ENCODE measurements at places on chromosomes 1 and 21.

DNA sequence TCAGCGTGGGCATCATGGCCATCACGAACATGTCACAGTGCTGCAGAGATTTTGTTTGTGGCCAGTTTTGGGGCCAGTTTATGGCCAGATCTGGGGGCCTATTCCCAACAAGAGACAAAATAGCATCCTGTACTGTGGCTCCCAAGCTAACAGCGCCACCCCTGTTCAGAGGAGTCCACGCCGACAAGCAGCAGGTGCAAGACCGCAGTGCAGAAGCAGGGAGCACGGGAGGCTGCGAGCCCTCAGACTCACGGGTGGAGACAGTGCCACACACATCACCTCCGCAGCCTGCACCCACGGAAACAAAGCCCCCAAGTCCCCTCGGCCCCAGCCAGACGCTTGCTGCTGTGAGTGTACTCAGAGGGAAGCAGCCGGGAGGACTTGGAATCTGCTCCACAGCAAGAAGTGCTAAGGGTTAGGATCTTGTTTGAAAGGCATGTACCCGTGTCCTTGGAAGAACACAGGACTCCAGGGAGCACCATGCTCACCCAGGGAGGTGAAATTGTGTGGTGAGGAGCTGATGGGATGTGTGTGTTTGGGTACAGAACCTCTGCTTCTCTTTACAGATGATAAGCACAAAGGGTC, 7.1 kb downstream of the TCP10L start:
- no peak for DNase-seq

- no peak for DNase-seq
Observed at GRCh38 chr1:211588711-211589110, 9.8 kb upstream of the SLC30A1 start.

GRCh38 chr1:95229037-95229436, 5.0 kb upstream of the RWDD3 start:
- no peak for DNase-seq

DNA sequence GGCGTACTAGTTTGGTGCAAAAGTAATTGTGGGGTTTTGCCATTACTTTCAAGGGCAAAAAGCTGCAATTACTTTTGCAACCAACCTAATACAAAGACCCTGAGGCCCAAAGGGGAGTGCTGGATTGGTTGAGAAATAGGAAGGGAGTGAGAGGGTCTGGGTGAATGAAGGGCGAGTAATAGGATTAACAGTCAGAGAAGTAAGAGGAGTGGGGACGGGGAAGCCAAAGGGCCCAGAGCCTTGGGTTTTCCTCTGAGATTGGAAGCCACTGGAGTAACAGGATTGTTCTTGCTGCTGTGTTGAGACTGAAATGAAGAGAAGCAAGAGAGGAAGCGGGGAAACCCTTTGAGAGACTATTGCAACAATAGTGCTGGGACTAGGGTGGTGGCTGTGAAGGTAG, 19.0 kb upstream of the PRELP start:
- DNase-seq: no peak

DNA sequence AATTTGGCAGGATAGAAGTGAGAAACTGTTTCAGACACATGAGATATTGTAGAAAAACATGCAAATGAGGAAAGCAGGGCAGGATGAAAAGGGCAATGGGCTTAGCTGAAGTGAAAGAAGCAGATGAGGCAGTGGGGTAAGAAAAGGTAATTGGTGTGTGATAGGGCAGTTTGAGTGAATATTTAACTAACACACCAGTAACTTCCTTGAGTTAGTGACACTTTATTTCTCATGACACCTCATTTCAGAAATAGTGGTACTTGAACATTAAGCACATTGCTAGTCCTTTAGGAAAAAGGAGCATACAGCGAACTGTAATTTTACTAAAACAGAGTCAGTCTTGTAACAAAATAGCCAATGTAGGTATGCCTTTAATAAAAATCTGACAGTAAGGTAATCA, 415.0 kb downstream of the DPYD start:
- no peak for DNase-seq

DNA sequence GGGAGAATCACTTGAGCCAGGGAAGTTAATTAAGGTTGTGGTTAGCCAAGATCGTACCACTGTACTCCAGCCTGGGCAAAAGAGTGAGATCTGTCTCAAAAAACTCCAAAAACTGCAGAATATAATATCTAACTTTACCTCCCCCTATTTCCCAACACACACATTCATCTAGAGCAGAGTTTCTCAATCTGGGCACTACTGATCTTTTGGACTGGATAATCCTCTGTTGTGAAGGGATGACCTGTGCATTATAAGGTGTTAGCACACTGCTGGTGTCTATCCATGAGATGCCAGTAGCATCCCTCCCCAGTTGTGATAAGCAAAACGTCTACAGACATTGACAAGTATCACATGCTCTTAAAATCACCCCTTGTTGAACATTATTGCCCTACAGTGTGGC, 61.8 kb downstream of the RGS13 start:
- DNase-seq: no peak

DNA sequence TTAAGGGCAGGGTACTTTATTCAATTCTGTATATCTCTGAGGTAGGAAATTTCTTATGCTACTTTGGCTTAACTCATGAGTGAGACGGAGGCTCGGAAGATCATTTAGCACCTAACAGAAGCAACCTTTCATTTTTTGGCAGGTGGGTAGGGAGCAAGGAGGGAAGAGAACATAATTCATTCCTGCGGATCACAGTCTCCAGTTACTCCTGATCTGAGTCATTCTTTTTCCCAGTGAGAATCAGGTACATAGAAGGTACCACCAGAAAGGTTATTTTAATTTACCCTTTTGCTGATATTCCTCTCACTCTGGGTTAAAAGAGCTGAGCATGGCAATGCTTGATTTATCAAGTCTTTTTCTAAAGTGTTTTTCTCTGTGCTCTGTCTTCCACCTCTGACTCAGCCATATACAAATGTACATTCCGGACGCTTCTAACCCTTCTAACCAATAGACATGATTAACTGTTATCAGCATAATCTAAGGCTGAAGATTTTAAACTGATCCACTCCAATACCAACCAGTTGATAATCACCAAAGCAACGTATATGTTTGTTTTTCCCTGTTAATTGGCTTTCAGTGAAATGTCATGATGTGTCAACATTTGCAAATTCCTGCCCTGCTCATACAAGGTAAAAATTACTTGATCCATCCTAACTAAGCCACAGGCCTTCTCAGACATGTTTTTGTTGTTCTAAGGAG, 271.7 kb downstream of the DUSP10 start:
- no peak for DNase-seq

- DNase-seq: no peak
Observed at GRCh38 chr21:41771625-41771945, 4.7 kb upstream of the RIPK4 start.

GRCh38 chr1:31435471-31436409, 22.7 kb downstream of the SERINC2 start:
- DNase-seq: no peak

GRCh38 chr21:46569081-46569480, 35.8 kb downstream of the S100B start:
- no peak for DNase-seq

DNA sequence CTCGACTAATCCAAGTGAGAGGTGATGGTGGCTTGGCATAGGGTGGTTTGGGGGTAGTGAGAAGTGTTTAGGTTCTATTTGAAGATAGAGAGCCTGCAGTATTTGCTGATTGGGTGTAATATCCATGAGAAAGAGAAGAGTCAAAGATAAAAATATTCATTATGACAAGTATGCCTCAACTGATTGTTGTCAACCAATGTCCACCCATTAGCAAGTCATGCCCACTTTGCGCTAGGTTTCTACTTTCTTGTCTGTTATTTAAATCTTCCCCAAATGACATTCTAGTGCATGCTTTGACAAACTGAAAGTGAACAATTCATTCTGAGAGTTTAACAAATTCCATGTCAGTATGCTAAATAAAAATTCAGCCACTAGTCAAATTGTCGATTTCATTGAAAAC, 3.8 kb upstream of the XCL1 start:
- DNase-seq: no peak

GRCh38 chr1:59927213-59927612, 640 bp upstream of the CYP2J2 start:
- no peak for DNase-seq

DNA sequence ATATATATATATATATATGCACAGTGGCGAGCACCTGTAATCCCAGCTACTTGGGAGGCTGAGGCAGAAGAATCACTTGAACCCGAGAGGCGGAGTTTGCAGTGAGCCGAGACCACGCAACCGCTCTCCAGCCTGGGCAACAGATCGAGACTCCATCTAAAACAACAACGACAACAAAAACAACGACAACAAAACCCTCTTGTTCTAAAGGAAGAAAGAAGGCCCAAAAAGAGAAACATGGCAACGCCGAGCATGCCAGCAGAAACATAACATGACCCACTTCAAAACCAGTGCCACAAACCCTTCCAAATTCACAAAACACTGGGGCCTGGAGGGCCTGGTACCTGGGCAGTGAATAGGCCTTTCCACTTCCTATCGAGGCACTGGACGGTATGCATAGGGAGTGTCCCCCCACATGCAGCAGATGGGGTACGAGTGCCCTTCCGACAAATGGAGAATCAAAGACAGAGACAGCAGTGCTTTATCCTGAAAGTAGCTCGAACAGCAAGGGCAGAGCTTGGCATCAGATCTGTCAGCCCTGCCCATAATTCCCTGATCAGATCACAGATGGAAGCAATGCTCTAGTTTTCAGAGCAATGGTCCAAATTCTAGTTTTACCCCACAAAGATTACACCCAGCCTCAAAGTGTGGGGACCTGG, 52.0 kb downstream of the TOMM20 start:
- no peak for DNase-seq

DNA sequence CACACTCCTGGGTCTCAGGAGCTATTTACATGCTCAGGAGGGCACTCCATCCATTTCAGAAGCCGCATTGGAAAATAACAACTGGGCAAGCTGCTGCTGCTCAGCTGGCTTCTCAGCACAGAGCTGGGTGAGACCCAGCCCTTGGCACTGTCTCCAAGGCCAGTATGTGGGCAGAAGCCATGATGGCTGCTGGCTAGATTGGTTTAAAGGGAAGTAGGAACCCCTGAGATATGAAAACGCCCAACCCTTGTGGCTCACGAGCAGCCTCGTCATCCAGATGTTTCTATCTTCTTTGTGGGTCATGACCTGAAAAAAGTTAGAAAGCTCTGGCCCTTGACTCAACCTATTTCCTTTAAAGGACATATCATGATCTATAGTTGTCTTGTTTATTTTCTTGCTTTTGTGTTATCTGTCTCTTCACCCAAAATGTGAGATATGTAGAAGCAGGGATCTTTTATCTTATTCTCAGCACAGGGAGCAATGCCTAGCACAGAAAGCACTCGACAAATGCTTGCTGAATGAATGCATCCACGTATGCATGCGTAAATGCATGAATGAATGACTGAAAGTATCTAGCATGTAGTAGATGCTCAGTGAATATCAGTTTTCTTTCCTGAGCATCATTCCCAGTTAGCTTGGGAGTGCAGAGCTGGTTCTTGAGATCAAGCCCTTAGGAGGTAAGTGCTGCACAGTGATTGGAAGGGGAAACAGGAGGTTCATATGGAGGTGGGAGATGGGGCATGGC, 11.6 kb downstream of the MYBPH start:
- DNase-seq: no peak

GRCh38 chr21:46322351-46323226, 1.1 kb downstream of the C21orf58 start:
- no peak for DNase-seq

DNA sequence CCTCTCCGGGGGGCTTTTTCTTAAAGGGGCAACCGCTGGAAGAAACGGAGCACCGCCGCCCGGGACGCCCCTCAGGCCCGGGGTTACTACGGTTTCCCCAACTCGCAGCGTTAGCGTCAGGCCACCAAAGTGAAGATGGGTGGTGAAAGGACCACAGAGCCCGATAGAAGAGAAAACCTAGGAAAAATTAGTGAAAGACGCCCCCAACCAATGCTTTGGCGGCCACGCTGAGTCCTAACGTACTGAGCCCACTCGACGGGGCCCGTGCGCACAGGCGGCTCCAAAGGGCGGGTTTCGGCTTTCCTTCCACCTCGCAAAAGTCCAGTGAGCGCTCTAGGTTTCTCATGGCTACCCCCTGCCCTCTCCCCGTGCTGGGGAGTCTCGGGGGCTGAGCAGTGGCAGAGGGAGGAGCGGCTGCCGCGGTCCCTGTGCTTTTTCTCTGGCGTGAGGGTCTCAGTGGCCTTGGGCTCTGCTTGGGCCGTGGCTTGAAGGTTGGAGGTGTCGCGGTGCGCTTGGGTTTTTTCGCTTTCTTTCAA, 12.2 kb upstream of the SPEN start:
- DNase-seq: no peak

DNA sequence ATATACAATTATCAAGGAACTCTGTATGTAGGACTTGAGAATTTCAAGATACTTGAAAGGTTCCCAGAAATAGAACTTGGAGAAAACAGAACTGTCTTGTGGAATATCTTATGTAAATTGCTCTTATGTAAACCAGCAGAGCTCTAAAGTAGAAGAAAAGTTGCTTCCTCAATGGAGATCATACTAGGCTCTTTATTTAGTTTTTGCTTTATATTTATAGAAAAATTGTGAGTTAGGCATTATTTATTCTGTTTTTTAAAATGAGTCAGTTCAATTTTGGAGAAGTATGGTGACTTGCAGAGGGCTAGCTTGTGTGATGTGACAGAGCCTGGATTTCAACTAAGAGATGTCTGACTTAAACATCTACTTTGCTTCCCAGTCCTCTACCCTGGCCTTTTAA, 40.4 kb downstream of the ATP6V1G3 start:
- DNase-seq: no peak

- DNase-seq: no peak
Observed at GRCh38 chr1:12114916-12115315, 51.8 kb downstream of the TNFRSF8 start.

- peak; percentile 84 for DNase-seq
Observed at GRCh38 chr1:149888247-149888998, 10.9 kb upstream of the BOLA1 start.

GRCh38 chr1:232624546-232625281, 5.2 kb downstream of the SIPA1L2 start:
- DNase-seq: no peak

- no peak for DNase-seq
Observed at GRCh38 chr1:86567878-86568277, 21.0 kb downstream of the CLCA4 start.

DNA sequence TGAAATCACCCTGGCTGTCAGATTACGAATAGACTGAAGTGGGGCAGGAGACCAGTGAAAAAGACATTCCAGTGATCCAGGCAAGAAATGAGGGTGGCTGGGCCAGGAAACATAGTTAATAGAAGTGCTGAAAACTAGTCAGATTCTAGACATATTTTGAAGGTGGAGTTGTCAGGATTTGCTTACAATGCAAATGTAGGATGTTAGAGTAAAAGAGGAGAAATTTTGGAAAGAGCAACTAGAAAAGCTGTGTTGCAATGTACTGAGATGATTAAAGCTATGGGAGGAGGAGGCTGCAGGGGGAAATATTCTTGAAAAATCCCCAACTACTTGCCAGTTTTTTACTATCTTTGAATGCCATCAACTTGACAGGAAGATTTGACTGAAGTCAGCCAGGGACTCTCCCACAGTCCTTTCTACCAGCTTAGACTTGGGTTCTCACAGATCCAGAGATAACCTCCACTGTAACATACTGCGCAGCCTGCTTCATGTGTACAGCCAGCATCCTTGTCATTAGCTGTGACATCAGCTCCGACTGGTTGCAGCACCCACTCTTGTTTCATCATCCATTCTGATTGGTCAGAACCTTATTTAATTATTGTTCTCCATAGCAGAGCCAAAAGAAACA, 109.7 kb downstream of the TSEN15 start:
- no peak for DNase-seq

Data from GDM1 (cell line).